ENCODE measurements at places on chromosomes 6 and 20. TPM values are rescaled to one million over a fixed set of nuclear protein-coding genes. Genes with fewer than 3 reads are reported as not detected.

The KCNK16 gene
- total RNA-seq, result not detected

The PBOV1 gene
- not detected for total RNA-seq

The C20orf173 gene
- not detected for total RNA-seq

The GJA1 gene
- total RNA-seq, result not detected

The UST gene
- 3.7 TPM for total RNA-seq

The FRK gene
- total RNA-seq, result not detected

The CGA gene
- total RNA-seq, result not detected

The SLC13A3 gene
- total RNA-seq, result not detected

The COL12A1 gene
- total RNA-seq, result not detected

The SLPI gene
- total RNA-seq, result not detected

The MOXD1 gene
- total RNA-seq, result not detected

The CEP162 gene
- 2.8 TPM for total RNA-seq

The FAM83B gene
- total RNA-seq, result not detected

The MYB gene
- 2.6 TPM for total RNA-seq

The ISM1 gene
- total RNA-seq, result 1.1 TPM

The CALHM5 gene
- total RNA-seq, result not detected

The OPN5 gene
- total RNA-seq, result not detected

The RAE1 gene
- 60.7 TPM for total RNA-seq

The RPRD1B gene
- total RNA-seq, result 54.8 TPM

The RAET1L gene
- not detected for total RNA-seq

The CST5 gene
- not detected for total RNA-seq

The OXT gene
- 1.6 TPM for total RNA-seq

The TUBB2B gene
- not detected for total RNA-seq

The HUS1B gene
- total RNA-seq, result 2.2 TPM

The ECT2L gene
- total RNA-seq, result not detected

The MCCD1 gene
- total RNA-seq, result not detected

The OR2J3 gene
- not detected for total RNA-seq

The GABRR2 gene
- 0.49 TPM for total RNA-seq

The C20orf202 gene
- not detected for total RNA-seq

The CLIC5 gene
- 2.8 TPM for total RNA-seq

The PSMB8 gene
- total RNA-seq, result 121 TPM

The ZSCAN31 gene
- 1.1 TPM for total RNA-seq

The FLRT3 gene
- not detected for total RNA-seq

The SLX4IP gene
- 1.8 TPM for total RNA-seq

The UTRN gene
- total RNA-seq, result 153 TPM

The SLC17A9 gene
- total RNA-seq, result 5.5 TPM

The B3GAT2 gene
- total RNA-seq, result not detected

The CRISP2 gene
- total RNA-seq, result not detected

The LSM2 gene
- 13.7 TPM for total RNA-seq

The DAAM2 gene
- not detected for total RNA-seq

The DEFB123 gene
- not detected for total RNA-seq
